ENCODE measurements at places on chromosomes 3 and 15.

- no peak for DNase-seq
These were observed 685 bp downstream of the ADAMTSL3 start for GRCh38 chr15:83654379-83655236.

GRCh38 chr15:50148362-50148963 is 29.4 kb upstream of the ATP8B4 start:
- peak; percentile 25 for DNase-seq

- no peak for DNase-seq
These were observed 41.8 kb downstream of the ITGA11 start for GRCh38 chr15:68389936-68390817.

DNA sequence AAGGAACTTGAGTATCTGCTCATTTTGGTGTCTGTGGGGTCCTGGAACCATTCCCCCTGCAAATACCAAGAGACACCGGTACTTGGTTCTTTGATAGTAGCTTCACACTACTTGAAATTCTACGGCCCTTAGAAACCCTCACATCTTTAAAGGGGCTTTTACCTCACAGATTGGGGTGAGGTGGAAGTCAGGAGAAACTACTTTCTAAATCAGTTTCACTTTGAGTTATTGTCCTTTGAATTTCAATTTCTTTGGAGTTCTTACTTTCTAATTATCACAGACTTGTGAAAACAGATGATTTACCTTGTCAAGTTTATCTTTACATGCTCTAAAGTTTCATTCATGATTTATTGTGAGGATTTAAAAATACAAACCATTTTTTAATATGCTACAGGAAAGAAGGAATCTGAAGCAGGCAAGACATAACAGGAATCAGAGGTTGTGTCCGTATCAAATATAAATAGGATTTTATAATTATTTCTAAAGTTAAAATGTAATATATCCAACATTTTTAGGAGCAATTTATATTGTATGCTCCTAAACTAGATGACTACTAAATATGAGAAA is 98.9 kb downstream of the NEDD4 start:
- no peak for DNase-seq

DNA sequence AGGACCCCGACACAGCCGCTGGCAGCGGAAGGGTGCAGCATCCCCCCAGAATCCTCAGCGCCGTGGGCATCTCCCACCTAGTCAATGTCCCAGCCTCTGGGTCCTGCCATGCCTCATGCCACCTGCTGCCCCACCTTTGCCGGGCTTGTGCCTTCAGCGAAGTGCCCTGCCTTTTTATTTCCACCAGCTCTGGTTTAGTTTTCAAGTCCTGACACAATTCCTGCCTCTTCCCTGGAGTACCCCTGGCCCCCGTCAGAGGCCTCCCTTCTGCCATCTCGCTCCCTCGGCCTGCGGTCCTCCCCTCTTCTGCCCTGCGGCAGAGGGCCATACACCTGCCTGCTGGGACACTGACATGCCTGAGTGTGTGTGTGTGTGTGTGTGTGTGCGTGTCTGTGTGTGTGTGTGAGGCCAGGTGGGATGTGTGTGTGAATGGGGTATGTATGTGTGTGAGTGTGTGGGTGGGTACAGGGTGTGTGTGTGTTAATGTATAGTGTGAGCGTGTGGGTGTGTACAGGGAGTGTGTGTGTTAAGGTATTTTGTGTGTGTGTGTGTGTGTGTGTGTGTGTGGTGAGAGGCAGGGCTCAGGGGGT is 129.9 kb downstream of the SMAD6 start:
- DNase-seq = no peak

DNA sequence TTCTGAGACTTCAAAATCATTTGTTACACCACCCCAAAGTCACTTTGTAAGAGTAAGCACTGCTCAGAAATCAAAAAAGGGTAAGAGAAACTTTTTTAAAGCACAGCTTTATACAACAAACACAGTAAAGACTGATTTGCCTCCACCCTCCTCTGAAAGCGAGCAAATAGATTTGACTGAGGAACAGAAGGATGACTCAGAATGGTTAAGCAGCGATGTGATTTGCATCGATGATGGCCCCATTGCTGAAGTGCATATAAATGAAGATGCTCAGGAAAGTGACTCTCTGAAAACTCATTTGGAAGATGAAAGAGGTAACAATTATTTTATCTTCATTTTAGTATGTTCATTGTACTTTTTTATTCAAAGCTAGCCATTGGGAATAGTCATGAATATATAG is 32.6 kb downstream of the BLM start:
- no peak for DNase-seq

- DNase-seq = no peak
These were observed 25.3 kb upstream of the VPS33B start for GRCh38 chr15:91047545-91048199.

DNA sequence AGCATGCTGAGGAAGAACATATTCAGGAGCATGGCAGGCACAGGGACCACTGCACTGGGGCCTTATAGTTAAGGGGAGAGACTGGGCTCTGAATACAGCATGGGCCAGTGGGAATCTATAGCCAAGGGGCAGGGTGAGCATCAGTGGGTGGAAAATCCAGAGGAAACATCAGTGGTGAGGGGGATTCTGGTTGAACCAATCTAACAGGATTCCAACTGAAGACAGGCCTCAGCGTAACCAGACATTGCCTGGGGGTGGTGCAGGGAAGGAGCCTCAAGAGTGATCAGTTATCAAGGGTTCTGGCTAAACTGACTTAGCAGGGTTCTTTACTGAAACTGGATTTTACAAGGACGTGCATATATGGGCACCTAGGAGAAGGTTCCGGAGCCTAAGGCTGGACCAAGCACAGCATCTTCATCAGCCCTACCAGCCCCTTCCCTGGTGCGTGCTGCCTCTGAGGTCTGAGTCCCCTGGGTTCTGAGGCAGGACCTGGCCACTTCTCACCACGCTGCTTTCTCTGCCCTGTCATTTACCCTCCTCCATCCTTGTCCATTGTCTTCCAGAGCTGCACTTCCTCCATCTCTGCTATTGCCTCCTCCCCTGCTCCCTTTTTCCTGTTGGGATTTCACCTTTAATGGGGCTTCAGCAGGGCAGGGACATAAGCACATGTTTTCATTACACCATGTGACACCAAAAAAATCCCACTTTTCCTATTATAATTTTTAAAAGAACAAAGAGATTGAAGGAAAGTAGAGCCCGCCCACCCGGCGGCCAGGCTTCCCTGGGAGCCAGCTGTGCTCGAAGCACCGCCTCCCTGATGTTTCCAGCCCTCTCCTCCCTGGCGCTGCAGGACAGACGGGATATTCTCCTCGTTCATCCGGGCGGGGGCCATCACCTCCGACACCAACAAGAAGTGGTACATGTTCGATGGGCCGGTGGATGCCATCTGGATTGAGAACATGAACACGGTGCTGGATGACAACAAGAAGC is 52.1 kb downstream of the DNAH1 start:
- DNase-seq = no peak

GRCh38 chr3:126373682-126374601 is 16.7 kb upstream of the KLF15 start:
- no peak for DNase-seq

DNA sequence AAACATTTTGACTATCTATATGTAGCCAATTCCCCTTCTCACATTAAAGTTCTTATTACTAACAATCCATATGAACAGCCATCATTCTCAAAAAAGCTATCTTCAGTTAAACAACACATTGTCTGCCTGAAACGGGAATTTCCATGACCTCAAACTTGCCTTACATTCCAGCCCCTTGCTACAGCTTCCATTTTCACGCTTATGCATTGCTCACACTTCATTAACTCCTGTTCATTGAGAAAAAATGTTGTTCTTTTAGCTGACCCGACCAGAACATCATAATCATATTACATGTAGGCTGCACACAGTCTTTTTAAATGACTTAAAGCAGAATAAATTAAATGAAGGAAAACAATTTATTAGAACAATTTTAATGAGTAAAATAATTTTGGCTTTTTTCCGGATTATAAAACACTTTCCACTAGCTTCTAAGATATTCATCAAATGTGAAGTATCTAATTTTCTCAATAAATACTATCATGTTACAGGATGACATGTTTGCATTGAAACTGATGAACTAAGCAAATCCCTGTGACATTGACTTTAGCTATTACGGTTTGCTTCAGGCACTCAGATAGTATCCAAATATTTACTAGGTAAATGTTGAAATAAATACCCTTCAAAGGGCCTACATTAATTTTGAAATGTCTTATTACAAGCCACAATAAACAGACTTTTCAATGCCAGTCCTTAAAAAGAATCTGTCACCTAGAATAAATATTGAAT is 49.9 kb downstream of the P3H2 start:
- no peak for DNase-seq

DNA sequence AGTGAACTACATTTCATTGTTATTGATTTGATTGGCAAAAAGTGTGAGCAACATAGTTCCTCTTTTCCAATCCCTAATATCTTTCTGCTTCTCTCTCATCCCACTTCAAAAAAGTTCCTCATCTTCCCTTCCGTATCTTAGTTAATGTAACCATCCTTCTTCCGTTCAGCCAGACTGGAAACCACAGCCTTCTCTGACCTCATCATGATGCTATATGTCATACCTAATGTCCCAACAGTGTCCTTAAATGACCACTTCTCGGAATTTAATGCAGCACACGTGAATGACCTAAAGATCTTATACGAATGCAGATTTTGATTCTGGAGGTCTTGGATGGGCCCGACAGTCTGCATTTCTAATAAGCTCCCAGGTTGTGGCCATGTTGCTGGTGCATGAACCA is 320.3 kb upstream of the SATB1 start:
- DNase-seq = no peak

- no peak for DNase-seq
These were observed 856 bp upstream of the TM4SF19 start for GRCh38 chr3:196339044-196339443.

DNA sequence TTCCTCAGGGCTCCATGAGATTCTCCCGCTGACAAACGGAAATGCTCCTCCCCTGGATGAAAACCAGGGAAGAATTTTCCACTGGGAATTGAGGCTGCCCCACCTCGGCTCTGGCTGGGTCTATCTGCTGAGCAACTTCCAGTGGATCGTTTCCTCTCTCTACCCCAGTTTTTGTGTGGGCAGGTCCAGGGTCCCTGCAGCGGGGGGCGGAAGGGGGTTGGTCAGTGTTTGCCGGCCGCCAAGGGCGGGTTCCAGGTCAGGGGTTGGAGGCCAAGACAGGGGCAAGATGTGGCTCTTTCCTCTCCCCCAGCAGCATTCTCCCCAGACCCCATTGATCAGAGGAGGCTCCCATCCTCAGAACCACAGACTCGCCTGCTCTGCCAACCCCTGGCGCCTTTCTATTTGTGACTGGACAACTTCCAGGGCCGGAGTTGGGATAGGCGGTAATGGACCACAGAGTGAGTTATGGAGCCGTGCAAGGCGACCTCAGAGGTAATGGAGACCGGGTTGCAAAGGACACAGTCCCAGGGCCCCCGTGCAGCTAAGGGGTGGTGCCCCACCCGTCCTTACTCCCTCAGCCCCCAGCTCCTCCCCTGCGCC is 92.2 kb downstream of the WNT7A start:
- DNase-seq = no peak

DNA sequence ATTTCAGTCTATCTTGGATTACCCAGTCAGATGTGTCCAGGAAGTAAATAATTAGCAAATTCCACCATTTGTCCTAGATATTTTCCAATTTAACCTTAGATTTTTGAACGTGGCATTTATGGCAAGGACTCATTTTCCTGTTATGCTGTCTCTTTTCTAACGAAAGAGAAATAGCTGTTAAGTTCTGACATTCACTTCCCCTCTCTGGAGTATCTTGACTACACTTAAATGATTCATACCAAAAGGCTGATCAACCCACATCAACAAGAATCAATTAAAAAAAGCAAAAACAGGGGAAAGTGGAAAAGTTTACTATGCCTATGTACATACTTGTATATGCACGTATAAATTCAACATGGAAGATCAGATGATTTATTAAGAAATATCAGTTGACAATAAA is 149.9 kb downstream of the FRMD5 start:
- DNase-seq = no peak

DNA sequence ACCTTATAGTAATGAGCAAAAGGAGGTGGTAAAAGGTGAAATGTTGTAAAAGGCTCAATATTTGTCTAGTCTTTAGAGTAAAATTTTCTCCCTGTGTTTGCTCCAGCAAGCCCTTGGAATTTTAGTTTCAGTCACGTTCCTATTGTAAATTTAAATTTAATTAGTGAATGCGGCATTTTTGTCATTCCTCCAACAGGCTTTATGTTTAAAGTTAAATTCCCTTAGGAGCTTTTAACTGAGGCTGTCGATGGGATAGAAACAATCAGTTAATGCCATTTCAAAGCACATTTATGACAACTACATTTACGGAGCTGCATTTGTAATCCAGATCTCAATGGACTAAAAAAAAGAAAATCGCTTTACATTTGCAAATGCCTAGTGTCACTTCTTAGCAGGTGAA is 868 bp upstream of the GADL1 start:
- DNase-seq = no peak

GRCh38 chr15:93894438-93895036 is 336.8 kb upstream of the MCTP2 start:
- DNase-seq = no peak

DNA sequence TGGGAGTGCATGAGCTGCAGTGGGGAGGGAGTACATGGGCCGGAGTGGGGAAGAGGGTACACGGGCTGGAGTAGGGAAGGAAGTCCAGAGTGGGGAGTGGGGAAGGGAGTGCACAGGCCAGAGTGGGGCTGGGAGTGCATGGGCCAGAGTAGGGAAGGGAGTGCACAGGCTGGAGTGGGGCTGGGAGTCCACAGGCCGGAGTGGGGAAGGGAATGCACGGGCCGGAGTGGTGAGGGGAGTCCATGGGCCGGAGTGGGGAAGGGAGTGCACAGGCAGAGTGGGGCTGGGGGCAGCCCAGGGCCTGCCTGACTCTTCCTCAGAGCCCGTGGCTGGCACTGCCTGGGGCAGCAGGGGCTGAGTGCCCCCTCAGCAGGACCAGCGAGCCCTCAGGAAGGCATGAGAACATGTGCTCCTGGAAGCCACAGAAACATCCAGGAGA is 40.7 kb downstream of the KLF15 start:
- no peak for DNase-seq

GRCh38 chr15:69559440-69560190 is 107.0 kb downstream of the RPLP1 start:
- DNase-seq = no peak

DNA sequence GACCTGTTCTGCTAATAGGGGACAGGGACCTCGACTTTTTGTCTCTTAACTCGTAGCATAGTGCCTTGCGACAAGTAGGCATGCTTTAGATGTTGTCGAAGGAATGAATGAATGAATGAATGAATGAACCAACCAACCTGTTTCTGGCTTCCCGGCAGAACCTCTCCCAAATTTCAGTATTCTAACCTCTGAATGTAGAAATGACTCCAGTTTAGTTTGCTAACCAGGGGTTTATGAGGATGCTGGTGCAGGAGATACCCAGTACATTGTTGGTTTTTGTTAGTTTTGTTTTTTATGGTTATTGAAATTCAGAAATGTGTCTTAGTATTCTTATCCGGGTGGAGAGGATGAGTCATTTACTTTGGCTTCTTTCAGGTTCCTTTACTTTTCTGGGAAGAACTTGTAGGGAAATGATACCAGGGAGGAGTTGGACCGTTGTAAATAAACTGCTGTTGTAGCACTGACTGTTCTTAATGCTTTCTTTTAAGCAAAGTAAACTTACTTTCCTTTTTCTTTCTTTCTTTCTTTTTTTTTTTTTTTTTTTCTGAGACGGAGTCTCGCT is 29.6 kb upstream of the EHHADH start:
- no peak for DNase-seq
